ENCODE measurements at places on chromosomes 11 and 22.

- no peak for DNase-seq
These were observed 34.4 kb upstream of the SMTN start for GRCh38 chr22:31046539-31047226.

DNA sequence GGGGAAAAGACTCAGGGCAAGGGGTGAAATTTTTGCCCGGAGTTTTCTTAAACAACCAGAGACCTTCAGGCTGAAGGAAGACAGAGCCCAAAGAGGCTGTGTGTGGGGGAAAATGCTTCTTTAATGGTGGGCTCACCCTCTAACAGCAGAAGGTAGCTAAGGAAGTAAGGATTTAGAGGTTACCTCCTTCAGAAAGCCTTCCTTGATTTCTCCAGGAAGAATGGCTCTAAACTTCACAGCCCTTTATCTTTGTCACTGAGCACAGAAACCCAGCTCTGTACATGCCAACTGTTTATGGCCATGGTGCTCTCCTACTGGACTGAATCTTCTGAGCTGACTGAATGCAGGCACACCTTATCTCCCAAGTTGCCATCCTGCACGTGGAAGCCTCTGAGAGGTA, 196.0 kb downstream of the TENM4 start:
- no peak for DNase-seq

DNA sequence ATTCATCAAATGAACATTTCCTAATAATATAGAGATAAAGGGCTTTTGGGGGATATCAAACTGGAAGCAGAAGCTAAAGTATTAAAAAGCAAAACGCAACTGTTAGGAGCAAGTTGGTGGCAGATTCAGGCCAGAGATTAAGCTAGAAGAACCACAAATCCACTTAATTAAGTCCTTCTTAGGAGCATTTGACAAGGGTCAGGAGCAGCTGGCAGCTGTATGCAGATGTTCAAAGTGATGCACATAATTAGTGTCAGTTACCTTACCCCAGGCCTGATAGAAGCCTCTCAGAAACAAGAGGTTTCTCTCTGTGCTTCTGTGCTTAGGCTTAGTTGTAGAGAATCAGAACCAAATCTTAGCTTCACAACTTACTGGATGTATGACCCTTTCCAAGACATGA, 546.5 kb upstream of the ANO5 start:
- DNase-seq: no peak

- DNase-seq: no peak
These were observed 70.2 kb downstream of the CYTH4 start for GRCh38 chr22:37352481-37352880.

DNA sequence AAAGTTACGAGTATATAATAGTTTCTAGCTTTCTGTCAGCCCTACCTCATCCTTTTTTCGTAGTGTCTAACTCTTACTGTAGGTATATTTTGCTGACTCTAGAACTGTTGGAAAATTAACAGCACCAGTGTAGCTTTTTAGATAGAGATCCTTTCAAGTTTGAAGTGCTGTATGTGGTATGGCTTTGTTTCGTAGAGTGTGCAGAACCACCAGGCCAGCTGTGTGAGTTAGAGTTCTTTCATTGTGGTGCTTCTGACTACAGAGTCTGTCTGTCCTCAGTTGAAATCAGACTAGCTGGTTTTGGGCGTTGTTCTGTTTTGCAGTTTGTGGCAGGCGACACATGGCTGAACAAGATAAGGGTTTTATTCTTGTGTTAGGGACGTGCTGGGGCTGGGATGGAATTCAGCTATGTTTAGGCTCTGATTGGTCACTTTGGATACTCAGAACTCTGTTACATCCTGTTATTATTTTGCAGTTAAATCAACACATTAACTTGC, 3.2 kb downstream of the ARHGEF12 start:
- no peak for DNase-seq

GRCh38 chr11:69202511-69203221, 46.9 kb downstream of the SMIM38 start:
- DNase-seq: no peak

DNA sequence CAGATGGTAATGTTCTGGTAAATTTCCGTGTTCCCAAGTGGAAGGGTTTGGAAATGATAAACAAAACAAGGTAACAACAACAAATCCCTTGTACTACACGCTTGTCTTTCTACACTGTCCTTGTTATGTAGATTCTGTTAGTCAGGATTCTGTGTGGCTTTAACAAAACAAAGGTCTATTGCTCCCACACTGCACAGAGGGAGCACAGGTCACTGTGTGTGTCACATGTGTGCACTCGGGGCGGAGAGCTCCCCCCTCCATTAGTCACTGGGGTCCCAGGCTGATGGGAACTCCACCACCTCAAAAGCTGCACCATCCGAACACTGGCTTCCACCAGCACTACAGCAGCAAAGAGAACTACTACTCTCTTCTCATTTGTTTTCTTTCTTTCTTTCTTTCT, 227.9 kb downstream of the NTM start:
- DNase-seq: no peak

- DNase-seq: no peak
These were observed 14.4 kb upstream of the SERPINH1 start for GRCh38 chr11:75547617-75548058.

DNA sequence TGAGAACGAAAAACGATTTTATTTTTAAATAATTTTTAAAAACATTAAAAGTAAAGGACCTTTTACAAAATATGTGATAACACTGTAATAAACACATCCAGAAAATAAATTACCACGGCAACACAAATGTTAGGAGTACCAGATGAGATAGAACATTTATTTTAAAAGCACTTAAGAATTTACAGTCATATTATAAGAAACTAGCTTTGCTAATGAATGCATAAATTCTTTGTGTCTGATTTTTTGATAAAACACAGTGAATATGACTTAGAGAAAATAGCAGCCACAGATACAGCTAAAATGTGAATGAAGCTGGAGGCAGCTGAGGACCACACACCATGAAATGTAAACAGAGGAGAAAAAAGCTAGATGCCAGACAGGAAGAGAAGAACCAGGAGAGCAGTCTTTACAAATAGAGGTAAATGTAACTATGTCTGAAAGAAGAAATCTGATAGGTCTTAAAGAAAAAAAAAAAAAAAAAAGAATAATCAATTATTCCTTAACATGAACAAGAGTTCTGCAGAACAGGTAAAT, 14.6 kb downstream of the CCDC34 start:
- DNase-seq: no peak

DNA sequence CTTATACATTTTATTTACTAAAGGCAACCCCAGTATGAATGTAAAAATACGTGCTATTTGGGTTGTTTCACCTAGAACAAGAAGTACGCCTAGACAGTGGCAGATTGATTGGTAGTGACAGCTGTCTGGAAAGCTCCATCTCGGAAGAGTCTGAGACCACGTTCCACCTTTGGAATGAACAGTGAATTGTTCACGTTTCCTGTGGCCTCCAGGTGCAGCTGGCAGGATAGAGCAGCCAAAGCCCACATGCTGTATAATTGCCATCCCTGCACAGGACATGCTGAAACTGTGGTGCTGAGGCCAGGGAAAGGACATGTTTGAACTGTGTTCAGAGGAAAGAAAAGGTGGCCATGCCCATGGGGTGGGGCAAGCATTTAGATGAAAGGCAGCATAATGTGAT, 218.7 kb upstream of the MTNR1B start:
- DNase-seq: no peak

GRCh38 chr11:64379160-64379559, 20.2 kb downstream of the RPS6KA4 start:
- no peak for DNase-seq

GRCh38 chr11:14544611-14545010, 24.4 kb upstream of the PSMA1 start:
- DNase-seq: no peak

GRCh38 chr11:124517314-124517713, 26.1 kb downstream of the OR8B12 start:
- DNase-seq: no peak

GRCh38 chr11:32331098-32331497, 104.2 kb downstream of the WT1 start:
- no peak for DNase-seq

DNA sequence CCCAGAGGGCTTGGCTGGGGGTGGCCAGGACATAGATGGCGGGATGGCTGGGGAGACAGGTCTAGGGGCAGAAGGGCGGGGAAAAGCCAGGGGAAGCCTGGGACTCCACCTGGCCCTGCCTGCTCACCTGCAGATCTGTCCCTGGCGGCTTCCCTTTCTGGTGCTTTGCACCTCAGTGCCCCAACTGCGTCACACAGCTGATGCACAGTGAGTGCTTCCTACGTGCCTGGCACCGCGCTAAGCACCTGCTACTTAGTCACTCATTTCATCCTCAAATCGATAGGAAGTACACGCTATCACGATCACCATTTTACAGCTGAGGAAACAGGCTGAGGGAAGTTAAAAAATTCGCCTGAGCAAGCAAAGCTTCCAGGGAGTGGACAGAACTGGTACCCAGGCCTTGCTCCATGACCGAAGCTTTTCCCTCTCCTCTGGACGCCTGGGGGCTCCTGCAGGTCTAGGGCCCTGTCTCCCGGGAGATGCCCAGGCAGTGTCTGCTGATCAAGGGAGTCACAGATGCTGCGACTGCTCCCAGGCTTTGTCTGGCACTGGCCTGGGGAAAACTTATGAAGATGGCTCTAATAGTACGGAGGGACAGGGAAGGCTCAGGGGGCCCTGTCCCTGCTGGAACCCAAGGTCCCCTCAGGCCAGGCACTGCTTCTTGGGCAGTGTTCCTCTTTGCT, 63.0 kb upstream of the TTLL12 start:
- DNase-seq: no peak

All from esophagus muscularis mucosa (tissue), 4 donors.